ENCODE measurements at places on chromosomes 4 and X.

DNA sequence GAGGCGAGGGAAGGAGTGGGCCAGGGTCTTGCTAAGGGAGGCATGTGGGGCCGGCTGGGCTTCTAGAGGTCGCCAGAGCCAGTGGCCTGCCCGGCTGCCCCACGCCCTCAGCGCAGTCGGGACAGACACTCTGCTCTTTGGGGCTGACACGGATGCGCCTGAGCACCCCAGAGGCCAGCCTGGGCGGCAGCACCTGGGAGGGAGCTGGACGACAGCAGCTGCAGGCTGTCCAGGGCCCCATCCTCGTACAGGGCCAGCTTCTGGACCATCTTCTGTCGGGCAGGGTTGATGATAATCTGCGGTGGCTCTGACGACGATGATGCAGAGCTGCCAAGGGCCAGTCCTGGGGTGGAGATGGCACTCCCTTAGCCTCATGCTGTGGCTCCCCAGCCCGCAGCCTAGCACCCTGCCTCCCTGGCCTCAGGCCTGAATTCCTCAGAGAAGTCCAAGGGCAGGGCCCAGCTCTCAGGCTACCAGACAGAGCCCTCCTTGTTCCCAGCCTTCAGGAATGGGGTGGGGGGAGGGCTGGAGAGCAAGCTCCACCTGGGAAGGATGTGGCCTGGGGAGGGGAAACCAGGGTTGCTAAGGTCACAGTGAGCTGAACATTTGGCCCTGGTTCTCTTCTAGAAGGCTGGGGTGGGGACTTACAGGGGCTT is 7.2 kb downstream of the IRAK1 start:
- DNase-seq: no peak

- no peak for DNase-seq
Measured at GRCh38 chr4:1738410-1738809, 17.1 kb downstream of the TACC3 start.

GRCh38 chr4:78031417-78031950 is 25.6 kb upstream of the FRAS1 start:
- no peak for DNase-seq

GRCh38 chr4:32140636-32141035 is 1420.5 kb downstream of the PCDH7 start:
- no peak for DNase-seq

DNA sequence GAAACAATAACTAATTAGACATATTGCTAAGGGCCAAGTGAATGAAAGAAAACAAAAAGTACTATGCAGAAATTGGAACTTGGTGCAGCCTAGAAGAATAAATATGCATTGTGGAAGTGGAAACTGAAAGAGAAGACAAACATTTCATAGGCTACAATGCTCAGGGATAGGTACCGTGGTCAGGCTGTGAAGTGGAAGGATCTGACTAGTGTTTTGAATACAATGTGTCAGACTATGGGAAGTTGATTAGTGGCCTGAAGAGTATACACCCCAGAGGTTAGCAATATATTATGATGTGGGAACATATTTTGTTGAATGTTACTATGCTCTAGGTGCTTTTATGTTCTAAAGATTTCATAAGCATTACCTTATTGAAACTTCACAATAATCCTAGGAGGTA is 36.8 kb downstream of the GPRIN3 start:
- DNase-seq: no peak

DNA sequence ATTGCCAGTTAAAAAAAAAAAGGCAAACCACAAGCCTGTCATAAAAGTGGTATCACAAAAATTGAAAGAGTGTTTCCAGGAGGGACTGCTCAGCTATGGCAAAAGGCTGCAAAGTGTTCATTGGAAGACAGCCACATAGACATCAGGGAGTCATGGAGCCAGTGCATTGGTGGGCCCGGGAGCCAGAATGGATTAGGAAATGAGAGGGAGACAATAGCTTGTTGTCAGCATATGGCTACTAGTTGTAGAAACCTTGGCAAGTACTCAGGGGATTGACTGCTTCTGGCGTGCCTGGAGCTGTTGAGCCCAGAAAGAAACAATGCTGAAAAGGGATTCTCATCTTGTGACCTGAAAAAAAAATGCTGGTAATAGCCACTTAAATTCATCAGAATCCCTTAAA is 5.0 kb downstream of the GAR1 start:
- DNase-seq: no peak

GRCh38 chrX:154735695-154736393 is 15.0 kb downstream of the GAB3 start:
- DNase-seq: no peak

- no peak for DNase-seq
Measured at GRCh38 chr4:143581331-143581946, 67.9 kb downstream of the SMARCA5 start.

DNA sequence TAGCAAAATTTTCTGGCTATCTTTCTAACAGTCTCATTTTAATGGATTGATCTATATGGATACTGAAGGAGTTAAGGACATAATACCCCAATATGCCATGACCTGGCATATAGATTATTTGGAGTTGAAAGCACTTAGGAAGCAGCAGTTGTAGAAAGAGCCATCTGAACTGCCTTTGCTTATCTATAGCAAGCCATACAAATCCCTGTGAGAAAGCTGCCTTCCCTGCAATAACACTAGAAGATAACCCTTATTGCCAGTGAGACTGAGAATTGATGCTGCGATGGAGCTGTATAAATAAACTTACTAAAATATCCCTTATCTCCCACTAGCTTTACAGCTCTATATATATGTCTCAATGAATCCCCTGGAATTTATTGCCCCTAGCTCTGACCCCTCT is 346.3 kb downstream of the TECRL start:
- no peak for DNase-seq

DNA sequence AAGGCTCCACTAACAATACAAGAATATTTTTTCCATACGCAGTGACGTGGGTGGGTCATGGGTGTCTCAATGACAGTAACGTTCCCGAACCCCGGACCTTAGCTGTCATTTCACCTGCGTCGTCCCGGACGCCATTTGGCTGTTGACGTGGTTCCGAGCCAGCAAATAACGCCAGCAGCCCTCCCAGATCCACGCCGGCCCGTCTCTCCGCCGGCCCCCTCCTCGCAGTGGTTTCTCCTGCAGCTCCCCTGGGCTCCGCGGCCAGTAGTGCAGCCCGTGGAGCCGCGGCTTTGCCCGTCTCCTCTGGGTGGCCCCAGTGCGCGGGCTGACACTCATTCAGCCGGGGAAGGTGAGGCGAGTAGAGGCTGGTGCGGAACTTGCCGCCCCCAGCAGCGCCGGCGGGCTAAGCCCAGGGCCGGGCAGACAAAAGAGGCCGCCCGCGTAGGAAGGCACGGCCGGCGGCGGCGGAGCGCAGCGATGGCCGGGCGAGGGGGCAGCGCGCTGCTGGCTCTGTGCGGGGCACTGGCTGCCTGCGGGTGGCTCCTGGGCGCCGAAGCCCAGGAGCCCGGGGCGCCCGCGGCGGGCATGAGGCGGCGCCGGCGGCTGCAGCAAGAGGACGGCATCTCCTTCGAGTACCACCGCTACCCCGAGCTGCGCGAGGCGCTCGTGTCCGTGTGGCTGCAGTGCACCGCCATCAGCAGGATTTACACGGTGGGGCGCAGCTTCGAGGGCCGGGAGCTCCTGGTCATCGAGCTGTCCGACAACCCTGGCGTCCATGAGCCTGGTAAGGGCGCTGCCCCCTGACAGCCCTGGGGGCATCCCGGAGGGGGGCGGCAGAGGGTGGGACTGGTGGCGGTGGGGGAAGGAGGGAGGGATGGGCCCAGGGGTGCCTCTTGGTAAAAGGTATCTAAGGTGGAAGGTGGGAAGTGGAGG is at the start of gene CPE:
Gene CPE (plus strand): TSS at position 264 of the 933 bp plus-strand sequence. CDS start 214 bp downstream, at position 478.
- DNase-seq: peak; percentile 72

GRCh38 chr4:30380404-30380998 is 339.7 kb upstream of the PCDH7 start:
- no peak for DNase-seq

- no peak for DNase-seq
Measured at GRCh38 chr4:98614662-98615061, 43.7 kb downstream of the TSPAN5 start.

- DNase-seq: no peak
Measured at GRCh38 chr4:185548587-185548986, 13.3 kb upstream of the PDLIM3 start.

DNA sequence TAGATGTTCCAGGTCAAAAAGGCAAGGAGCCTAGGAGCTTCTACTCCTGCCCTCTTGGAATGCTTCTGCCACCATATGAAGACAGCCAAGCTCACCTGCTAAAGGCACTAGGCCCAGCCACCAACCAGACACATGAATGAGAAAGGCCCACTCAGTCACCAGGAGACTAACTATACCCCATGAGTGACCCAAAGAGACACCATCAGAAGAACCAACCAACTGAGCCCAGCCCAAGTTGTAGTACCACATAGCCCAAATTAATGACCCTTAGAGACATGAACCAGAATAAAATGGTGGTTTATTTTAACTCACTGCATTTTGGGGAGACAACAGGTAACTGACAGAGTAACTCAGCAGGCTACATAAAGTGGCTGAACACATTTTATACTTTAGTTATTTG is 22.9 kb upstream of the CXCL3 start:
- DNase-seq: no peak

GRCh38 chr4:8039853-8040252 is 100.2 kb upstream of the AFAP1 start:
- no peak for DNase-seq

DNA sequence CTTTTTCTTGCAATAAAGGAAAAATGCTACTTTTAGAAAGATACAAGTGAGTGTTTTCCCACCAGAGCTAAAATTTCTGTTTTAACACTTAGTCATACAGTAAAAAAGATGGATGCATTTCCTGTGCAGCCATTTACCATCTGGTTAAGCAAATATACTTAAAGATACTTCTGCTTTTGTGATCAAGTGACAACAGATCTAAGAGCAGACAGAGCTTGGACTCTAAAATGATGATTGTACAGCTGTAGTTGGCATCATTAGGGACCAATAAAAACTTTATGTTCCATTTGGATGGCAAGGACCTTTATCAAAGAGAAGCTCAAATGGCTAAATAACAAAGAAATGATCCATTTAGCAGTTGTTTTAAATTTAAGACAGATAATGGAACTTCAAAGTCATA is 270.8 kb downstream of the FSTL5 start:
- no peak for DNase-seq

GRCh38 chr4:184952522-184952921 is 65.8 kb upstream of the HELT start:
- DNase-seq: no peak

DNA sequence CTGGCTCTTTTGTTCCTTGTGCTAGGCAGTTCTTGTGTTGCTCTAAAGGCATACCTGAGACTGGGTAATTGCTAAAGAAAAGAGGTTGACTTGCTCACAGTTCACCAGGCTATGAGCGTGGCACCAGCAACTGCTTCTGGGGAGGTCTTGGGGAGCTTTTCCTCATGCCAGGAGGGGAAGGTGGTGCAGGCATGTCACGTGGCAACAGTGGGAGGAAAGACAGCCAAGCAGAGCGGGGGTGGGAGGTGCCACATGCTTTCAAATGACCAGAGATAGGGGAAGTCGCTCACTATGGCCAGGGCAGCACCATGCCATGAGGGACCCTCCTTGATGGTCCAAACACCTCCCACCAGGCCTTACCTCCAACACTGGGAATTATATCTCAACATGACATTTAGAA is 4.7 kb downstream of the MAGEB17 start:
- no peak for DNase-seq

DNA sequence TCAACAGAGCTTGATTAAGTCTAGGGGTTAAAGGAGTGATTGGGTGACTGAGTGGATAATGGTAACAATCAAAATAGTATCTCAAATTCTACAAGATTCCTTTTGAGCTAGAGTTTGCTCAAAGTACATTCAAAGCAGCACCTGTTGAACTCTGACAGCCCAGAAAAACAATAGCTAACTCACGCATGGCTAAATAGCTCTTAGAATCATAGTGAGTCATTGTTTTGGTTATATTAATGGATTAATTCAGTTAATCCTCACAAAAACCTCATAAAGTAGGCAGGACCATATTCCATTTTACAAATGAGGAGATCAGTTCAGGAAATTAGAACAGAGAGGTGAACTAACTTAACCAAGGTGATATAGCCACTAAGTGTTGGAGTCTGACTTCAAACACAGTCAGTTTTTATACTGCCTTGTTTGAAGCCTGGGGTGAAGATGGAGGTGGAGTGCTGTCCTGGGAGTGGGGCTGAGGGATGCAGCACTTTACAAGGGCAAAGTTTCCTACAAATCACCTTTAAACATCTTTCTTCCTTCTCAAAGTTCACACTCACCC is 35.9 kb upstream of the PPM1K start:
- DNase-seq: no peak
